BE2C (cell line): ENCODE measurements at places on chromosomes 3 and 15.
A peak's percentile ranks its signal among the peaks of the same experiment; 100 is the strongest.

- no peak for DNase-seq
Measured at GRCh38 chr15:70778258-70779076, 15.1 kb upstream of the UACA start.

DNA sequence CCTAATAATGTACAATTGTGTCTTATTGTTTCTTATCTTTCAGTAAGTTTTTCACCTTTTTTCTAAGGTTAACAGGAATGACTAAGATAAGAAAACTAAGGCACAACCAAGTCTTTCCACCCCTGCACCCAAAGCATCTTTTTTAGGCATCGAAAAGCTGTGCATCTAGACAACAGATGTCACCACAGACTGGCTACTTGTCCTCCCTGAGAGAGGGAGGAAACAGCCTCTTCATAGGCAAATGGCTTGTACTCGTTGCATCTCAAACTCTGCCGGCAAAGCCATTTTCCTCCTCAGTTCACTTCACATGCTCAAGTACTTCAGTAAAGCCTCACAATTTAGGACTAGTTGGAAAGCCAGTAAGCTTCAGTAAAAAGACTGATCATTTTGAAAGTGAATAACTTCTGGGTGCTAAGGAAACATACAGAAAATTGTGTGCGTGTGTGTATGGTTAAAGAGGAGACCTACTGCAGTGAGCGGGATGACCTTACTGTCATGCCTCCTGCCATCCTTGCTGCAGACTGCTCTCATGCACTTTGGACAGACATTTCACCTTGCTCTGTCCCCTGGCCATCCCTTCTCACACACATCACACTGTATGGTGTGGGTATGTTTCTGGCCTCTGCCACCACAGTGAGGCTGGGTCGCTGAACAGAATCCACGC, 36.5 kb upstream of the HACD2 start:
- DNase-seq: no peak

- no peak for DNase-seq
Measured at GRCh38 chr3:39104961-39105686, 2.3 kb downstream of the GORASP1 start.

GRCh38 chr3:59438492-59438891, 388.7 kb upstream of the CFAP20DC start:
- DNase-seq: no peak

DNA sequence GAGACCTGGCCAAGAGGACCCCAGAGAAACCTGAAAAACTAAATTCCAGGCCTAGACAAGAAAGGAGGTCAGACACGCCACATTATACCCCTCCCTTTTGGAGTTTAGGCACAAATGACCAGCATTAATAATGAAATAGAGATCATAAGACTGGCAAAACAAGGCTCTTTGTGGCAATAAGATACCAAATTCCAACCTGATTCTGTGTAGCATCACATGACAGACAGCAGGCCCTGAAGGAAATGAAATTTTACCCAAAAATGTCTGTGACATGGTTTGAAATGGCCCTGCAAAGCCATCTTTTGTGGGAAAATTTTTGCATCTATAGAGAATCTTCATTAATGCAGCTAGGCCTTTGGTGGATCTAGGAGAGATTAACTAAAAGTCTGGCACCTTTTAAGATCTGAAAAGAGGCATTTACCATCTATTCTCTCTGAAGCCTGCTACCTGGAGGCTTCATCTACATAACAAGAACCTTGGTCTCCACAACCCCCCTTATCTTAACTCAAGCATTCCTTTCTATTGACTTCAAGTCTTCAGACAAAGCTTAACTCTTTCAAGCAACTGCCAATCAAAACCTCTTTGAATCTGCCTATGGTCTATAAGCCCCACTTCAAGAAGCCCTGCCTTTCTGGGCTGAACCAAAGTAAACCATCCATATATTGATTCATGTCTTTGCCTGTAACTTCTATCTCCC, 8.0 kb downstream of the FAM174B start:
- no peak for DNase-seq

DNA sequence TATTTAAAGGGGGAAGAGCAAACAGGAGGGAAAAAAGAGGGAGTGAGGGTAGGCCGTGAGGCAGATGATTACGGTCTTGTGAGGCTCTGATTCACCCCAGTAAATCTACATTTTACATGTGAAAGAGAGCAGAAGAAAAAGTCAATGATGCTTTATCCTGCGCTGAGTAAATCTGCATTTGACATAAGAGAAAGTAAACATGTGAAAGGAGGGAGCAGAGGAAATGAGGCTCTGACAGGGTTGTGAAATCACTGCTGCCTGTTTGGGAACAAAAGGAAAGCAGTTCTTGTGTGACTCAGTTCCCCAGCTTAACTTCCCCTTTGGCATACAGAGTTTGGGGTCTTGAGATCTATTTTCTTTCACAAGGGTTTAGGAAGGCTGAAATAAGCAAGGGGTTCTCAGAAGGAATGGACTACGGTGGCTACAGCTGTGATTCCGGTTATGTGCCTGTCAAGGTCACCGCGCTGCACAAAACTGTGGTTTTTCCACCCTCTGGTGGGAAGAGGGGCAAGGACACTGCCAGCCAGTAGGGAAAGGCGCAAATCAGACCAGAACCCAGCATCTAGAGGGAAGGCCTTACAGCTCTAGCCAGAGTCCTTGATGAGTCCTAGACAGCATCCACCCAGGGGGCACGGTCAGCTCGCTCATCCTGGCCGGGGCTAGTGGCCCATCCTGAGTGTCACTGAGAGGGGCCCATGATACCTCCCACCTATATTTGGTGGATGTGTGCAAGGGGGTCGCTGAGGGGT, 18.9 kb upstream of the HCN4 start:
- no peak for DNase-seq

DNA sequence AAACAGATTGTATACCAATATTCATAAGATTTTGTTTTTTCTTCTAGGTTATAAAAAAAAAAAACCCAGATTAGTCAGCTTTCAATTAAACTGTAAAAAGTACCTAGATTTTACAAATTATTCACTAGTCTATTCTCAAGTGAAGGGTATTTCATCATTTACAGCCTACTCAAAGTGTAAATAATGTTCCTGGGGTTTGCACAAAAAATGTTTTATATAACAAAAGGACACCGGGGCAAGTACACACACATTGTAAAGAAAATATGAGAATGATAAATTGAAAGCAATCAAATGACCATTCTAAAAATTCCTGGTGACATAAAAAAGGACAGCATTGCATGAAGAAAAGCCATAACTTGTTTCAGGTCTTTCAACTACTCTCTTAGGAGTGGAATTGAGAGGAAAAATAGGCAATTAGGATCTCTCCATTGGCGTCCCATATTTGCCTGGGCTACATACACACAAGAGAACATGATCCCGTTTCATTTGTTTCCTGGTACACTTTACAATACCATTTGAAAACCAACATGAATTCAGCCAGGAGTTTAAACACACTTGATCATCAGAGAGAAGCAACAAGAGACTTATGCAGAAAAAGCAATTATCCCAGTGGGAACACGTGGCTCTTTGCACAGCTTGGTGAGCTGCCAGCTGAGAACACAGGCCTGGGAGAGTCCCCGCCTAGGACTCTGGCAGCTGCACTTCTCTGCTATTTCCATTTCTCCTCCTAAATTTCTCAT, 1039.2 kb downstream of the ROBO1 start:
- peak; percentile 82 for DNase-seq

DNA sequence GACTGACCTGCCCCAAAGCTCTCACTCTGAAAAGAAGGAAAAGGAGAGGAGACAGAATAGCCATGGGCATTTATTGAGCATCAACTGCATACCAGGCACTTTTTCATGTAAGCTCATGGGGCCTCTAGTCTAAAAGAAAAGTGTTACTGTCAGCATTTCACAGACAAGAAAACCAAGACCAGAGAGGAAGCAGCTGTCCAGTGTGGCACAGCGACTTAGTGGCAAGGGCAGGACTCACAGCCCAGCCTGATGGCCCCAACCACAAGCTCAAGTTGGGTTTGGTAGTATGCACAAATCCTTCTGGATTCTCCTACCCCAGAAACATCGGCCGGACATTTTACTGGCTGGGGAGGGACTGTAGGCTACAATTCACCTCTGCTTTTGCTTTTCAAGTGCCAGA, 5.8 kb downstream of the EFCC1 start:
- DNase-seq: no peak

GRCh38 chr3:171904829-171905228, 61.7 kb downstream of the TMEM212 start:
- no peak for DNase-seq

- no peak for DNase-seq
Measured at GRCh38 chr3:45647148-45647619, 42.0 kb upstream of the SACM1L start.

GRCh38 chr15:101559952-101560351, 70.4 kb upstream of the PCSK6 start:
- DNase-seq: no peak

- no peak for DNase-seq
Measured at GRCh38 chr3:102712896-102713295, 278.1 kb downstream of the ZPLD1 start.

DNA sequence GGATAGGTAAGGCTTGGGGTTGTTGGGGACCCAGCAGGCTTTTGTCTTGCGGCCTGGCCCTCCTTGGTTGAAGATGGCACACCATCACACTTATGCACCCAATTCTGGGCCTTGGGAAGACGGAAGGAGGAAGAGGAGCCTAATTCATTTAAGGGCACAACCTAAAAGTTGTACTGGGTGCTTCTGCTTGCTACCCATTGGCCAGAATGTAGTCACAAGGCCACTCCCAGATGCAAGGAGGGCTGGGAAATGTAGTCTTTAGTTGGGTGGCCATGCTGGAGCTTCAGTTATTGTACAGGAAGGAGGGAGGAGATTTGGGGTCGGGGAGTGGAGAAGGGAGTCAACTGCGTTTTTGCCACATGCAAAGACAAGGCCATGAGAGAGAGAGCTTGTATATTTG, 109.2 kb downstream of the TMEM266 start:
- DNase-seq: no peak

GRCh38 chr3:95899911-95900310, 914.5 kb upstream of the EPHA6 start:
- DNase-seq: no peak

GRCh38 chr15:62421289-62421688, 256.2 kb upstream of the C2CD4B start:
- no peak for DNase-seq

- DNase-seq: no peak
Measured at GRCh38 chr15:41798607-41799487, 24.6 kb downstream of the MAPKBP1 start.

GRCh38 chr3:166177130-166177529, 339.9 kb upstream of the BCHE start:
- no peak for DNase-seq

GRCh38 chr15:31306426-31307269, 20.0 kb upstream of the KLF13 start:
- no peak for DNase-seq

- DNase-seq: no peak
Measured at GRCh38 chr15:23069496-23070166, 30.3 kb upstream of the TUBGCP5 start.

GRCh38 chr3:172586436-172586835, 63.2 kb upstream of the TNFSF10 start:
- DNase-seq: no peak

- peak; percentile 52 for DNase-seq
Measured at GRCh38 chr3:152574461-152575079, 260.4 kb upstream of the P2RY1 start.

GRCh38 chr15:99090011-99090699, 14.7 kb upstream of the SYNM start:
- DNase-seq: no peak

DNA sequence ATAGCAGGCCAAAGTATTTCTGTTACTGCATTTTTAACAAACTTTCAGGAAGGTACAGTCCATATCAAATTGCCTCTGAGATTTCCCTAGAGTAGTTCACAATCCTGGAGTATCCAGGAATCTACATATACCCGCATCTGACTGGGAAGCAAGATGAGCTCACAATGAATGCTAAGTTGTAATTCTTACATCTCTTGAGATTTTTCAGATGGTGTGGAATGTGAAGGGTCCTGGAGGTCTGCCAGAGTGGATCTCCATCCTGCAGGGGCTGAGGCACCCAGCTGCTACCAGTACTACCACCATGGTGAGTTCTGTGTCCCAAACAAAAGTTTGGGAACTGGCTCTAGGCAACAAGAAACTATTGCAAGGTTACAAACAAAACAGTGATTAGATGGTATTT, 156.7 kb upstream of the CCDC54 start:
- DNase-seq: no peak

DNA sequence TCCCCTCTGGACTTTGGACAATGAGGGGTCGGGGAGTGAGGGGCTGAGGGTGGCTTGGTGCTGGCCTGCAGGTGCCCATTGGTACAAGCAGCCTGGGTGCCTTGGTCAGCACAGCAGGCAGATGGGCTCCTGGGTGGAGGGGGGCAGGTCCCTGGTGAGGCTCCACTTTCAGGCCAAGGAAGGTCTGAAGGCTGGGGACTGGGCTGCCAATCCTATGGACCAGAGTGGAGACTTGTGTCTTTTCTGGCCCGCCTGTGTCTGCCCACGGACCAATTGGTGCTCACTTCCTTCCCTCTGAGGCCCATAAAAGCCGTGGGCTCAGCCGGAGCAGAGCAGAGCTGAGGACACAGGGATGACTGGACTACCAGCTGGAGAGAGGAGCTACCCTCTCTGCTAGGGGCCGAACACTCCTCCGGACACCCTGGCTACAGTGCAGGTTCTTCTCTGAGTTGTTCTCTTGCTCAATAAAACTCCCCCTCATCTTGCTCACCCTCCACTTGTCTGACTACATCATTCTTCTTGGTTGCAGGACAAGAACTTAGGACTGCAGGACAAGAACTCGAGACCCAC, 31.9 kb upstream of the IREB2 start:
- DNase-seq: no peak

DNA sequence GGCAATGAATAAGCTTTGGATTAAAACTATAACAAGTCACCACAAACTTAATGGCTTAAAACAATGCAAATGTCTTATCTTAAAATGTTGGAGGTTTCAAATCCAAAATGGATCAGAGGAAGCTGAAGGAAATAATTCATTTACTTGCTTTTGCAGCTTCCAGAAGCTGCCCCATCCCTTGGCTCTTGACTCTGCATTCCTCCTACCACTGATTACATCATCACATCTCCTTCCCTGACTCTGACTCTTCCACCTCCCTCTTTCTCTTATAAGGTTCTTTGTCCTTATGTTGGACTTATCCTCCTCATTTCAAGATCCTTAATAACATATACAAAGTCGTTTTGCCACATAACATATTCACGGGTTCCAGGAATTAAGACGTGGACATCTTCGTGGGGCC, 982.8 kb upstream of the ROBO1 start:
- no peak for DNase-seq

DNA sequence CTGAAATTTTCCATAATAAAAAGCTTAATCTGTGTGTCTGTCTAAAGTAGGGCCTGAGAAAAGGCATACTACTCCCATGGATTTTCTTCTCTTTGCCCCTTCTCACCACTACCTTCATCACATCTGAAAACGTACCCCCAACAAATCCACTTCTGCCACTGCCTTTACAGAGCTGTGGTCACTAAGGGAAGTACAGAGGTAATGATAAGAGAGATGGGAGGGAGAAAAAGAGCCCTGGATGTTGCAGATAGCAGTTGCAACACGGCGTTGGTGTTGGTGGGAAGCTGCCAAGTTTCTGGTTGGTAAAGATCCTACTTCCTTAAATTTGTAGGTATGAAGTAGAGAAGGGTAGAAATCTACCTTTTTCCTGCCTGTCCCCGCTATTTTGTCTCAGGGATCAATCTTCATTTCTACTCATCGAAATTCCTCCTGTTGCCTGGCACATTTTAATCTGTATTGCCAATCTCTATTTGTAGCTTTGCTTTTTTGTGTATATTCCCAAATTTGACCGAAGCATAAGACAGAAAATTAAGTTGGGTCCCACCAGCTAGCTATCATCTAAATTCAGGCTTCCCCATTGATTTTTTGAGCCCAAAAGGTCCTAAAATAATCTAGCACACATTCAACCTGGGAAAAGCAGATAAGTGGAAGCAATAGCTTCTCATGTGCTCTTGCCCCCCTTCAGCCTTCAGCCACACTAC, 102.9 kb downstream of the TFDP2 start:
- no peak for DNase-seq

GRCh38 chr3:122916580-122916979, 111.0 kb downstream of the SEMA5B start:
- no peak for DNase-seq
